IMR-90 (cell line): ENCODE measurements at places on chromosomes 3 and 15. TPM values are rescaled to one million over a fixed set of nuclear protein-coding genes. Genes with fewer than 3 reads are reported as not detected.

Gene ALS2CL
- 1.4 and 2.2 TPM in 2 replicates for total RNA-seq

Gene CCR8
- not detected in 2 replicates for total RNA-seq

Gene HHATL
- not detected in 2 replicates for total RNA-seq

Gene KLHL6
- total RNA-seq: not detected in 2 replicates

Gene SPTSSB
- not detected in 2 replicates for total RNA-seq

Gene MNS1
- total RNA-seq: 0.36 and 0.83 TPM in 2 replicates

Gene EPB42
- total RNA-seq: not detected in 2 replicates

Gene MB21D2
- 44.8 and 46.4 TPM in 2 replicates for total RNA-seq

Gene GPR176
- 194 and 246 TPM in 2 replicates for total RNA-seq

Gene KBTBD13
- not detected in 2 replicates for total RNA-seq

Gene FBXL22
- total RNA-seq: 0.28 and 0.36 TPM in 2 replicates

Gene HYAL2
- 53.6 and 56.8 TPM in 2 replicates for total RNA-seq

Gene AADACL2
- not detected in 2 replicates for total RNA-seq

DNA sequence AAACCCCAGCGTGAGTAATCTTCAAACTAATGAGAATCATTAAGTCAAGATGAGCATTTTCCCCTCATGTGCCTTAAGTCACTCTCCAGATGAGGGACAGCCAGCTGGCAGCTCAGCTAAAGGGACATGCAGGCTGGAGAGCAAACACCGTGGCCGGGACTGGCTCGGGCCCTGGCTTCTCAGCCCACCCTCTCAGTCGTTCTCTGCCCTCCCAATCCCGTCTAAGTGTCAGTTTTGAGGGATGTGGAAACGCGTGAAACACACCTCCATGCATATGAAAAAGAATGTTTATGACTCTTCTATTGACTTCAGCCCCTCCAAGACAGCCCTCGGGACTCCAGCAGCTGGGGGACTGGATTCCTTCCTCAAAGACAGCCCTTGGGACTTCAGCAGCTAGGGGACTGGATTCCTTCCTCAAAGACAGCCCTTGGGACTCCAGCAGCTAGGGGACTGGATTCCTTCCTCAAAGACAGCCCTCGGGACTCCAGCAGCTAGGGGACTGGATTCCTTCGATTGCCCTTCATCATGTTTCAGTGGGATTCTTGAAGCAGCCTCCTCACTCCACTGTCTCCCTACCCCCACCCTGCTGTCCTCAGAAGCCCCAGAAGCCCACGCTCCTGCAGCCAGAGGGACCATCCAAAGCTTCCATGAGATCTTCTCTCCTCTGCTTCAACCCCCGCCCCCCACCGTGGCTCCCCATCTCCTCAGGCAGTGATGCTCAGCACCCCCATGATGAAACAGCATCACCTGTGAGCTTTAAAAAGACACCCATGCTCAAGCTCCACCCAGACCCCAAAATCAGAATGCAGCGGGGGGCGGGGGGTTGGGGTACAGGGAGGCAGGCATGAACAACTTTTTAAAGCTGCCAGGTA is 228.9 kb downstream of the XXYLT1 start:
- DNase-seq: no peak

GRCh38 chr3:151979906-151980305 is 106.5 kb downstream of the SUCNR1 start:
- no peak for DNase-seq

DNA sequence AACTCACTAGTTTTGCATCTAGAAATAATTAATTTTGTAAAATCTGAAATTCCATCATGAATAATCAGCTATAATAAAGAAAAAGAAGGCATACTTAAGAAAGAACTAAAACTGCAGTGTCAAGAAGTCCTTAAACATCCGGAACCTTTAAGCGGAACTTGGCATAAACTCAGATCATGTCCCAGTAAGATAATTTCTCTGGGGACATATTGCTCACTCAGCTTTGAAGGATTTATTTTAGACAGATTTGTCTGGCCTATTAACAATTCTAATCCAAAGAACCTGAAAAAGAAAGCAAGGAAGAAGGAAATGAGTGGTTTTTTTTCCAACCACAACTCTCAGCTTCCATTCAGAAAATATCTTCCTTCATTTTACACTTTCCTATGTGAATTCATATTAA is 850.3 kb downstream of the ROBO1 start:
- no peak for DNase-seq

DNA sequence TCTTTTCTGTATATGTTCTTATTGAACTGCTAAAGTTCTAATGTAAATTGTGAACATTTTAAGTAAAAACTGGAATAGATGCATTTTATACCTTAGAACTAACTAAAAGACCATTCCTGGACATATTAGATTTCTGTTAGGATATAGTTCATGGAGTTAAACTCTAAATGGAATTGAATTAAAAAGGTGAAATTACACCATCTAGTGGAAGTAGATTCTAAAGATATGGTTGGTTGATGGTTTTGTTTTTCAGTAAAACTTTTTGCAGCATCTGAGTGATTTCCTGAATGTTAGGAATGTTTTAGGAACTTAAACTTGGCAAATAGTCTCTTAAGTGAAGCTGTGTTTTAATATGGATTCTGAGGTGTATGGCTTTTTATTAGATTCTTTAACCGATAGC is 96.8 kb downstream of the SLMAP start:
- DNase-seq: peak; percentile 55

GRCh38 chr15:63531586-63531985 is 27.2 kb downstream of the USP3 start:
- DNase-seq: no peak

DNA sequence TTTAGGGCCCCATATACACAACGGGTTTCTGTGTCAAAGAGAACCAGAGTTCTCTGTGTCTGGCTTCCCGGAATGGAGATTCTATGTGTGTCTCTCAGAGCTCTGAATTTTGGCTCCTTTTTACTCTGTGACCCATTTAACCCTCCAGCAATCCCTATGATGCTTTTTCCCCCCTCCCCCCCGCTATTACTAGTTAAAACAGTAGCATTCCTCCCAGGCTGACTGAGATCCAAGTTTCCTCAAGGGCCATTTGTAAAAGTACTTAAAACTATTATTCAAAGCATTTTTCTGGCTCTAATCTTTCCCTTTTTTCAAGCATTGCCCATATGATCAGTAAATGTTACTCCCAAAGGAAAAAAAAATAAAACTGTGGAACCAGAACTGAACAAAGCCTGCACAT is 6.6 kb upstream of the STAC start:
- DNase-seq: no peak

DNA sequence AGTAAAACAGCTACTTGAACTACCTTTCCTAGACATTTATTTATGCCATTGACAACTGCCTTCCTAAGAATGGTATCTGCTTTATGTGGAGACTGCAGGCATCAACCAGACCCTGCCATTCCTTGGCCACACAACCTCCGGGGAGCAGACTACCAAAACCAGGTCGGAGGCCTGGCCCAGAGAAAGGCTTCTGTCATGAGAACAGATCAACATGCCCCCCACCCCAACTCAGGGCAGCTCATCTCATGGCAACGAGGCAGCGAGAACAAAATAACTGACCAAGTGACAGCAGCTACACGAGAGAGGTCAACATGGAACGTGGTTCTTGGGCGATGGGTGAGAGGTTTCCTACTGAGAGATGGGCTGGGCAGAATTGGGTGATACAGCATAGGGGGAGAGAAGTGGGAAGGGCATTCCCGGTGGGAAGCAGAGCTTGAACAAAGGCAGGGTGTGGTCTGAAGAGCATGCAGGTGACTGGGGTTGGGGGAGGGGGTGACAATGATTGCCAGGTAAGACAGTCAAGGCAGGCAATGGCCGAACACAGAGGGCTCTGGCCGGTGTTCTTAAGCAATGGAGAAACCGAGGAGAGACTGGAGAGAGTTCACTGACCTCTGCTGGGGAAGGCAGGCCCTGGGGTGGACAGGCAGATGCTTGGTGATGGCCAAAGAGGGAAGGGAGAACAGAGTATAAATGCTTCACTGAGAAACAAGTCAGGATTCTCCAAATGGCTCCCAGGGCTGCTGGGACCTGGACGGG is 33.9 kb downstream of the CCDC12 start:
- no peak for DNase-seq

DNA sequence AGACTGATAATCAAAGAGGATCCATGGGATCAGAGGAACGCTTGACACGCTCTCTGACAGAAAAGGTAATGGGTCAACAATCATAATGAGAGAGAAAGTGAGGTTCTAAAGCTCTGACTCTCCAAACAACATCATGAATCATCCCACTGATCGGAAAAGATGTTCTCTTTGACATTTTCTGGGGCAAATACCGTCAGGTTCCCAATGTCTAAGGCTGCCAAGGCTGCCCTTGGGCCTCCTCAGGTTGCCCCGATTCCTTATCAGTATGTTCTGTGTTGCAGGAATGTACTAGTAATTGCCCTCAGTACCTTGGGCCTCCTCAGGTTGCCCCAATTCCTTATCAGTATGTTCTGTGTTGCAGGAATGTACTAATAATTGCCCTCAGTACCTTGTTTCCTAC is 60.9 kb downstream of the NPTN start:
- DNase-seq: no peak

- peak; percentile 31 for DNase-seq
These were observed 42.1 kb downstream of the MINAR1 start for GRCh38 chr15:79474252-79474651.

DNA sequence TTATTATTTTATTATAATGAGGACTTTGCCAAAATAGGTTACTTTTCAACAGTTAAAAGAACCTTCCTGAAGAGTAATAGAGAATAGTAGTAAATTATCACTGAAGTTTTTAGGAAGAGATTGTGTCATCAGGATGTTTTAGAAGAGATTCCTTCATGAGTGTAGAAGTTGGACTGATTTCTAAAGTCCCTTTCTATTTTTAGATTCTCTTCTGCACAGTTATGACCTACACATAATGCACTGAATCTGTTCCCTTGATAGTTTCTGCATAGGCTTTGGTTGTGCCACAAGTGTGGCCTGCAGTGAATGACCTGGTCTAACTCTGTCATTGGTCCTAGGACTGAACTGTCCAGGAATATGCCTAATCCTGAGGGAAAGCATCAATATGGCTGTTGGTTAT is 23.9 kb downstream of the SLC35A5 start:
- peak; percentile 43 for DNase-seq

DNA sequence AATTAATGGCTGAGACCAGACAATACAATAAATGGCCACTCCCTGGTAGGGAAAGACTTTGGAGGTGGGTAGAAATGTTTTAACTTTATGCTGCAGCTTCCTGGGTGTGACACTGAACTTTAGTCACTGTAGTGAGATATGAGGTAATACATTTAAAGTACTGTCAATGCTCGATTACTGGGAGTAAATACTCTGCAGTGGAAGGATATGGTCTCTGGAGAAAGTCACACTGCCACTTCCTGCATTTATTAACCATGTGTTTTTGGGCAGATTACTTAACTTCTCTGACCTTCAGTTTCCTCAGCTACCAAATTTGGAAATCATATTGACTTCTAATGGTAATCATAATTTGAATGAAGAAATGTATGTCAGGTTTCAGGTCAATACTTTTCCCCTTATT is 317.1 kb upstream of the TGFBR2 start:
- no peak for DNase-seq

DNA sequence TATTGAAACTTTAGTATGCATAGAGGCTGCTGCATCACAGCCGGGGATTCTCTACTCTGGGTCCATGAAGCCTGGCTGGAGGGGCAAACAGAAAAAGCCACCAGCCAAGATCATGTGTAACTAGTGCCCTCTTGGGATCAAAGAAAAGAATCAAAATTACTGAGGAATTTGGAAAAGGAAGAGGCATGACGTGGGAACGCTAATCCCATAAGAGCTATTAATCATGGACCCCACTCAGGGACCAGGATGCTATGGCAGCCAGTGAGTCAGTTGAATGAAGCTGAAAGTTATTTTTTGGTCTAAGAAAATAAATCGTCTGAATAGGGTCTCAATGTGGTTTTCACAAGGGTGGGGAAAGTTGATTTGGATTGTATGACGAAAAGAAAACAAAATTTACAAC is 1165.1 kb downstream of the ROBO2 start:
- peak; percentile 67 for DNase-seq

DNA sequence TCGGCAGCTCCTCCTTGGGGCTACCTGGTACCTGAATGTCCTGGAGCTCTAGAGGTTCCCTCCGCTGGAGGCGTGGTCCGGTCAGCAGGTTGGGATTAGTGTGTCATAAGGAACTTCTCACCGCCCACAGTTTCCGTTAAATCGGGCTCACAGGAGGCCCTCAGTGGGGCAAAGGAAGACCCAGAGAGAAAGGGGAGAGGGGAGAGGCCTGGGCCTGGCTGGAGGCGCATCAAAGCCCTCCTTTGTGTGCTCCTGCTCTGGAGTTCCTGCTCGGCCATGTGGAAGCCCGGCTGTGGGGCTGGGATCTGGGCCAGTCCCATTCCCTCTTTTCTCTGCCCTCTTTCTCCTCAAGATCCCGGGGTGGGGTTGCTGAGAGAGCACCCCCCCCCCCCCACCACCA is at the start of gene RLBP1:
Gene RLBP1 (minus strand): TSS at position 37 of the 400 bp plus-strand sequence. CDS start 2,604 bp downstream, outside the sequence.
- no peak for DNase-seq

- no peak for DNase-seq
These were observed 1.4 kb downstream of the PPP2R3A start for GRCh38 chr3:135966962-135967274.

- DNase-seq: peak; percentile 16
These were observed 275.0 kb downstream of the ZBTB20 start for GRCh38 chr3:114872050-114872449.

DNA sequence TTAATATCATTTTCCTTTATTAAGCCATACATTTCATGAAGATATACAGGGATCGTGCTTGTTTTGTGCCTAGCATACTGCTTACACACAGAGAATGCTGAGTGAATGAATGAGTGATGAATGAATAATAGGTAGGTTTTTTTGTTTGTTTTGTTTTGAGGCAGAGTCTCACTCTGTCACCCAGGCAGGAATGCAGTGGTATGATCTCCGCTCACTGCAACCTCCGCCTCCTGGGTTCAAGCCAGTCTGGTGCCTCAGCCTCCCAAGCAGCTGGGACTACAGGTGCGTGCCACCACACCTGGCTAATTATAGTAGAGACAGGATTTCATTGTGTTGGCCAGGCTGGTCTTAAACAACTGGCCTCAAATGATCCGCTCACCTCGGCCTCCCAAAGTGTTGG is 400.0 kb downstream of the ROBO1 start:
- no peak for DNase-seq

DNA sequence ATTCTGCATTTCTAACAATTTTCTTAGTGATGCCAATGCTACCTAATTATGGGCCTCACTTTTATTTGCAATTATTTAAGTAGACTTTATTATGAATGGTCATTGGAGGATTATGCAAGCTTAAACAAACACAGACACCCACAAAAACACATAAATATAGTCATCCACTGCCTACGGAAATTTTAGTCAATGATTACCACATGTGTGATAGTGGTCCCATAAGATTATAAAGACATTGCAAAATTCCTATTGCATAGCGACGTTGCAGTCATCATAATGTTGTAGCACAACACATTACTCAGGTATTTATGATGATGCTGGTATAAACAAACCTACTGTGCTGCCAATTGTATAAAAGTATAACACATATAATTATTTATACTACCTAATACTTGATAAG is 247.8 kb upstream of the ALCAM start:
- peak; percentile 43 for DNase-seq
